ENCODE measurements at places on chromosomes 11 and 22.

DNA sequence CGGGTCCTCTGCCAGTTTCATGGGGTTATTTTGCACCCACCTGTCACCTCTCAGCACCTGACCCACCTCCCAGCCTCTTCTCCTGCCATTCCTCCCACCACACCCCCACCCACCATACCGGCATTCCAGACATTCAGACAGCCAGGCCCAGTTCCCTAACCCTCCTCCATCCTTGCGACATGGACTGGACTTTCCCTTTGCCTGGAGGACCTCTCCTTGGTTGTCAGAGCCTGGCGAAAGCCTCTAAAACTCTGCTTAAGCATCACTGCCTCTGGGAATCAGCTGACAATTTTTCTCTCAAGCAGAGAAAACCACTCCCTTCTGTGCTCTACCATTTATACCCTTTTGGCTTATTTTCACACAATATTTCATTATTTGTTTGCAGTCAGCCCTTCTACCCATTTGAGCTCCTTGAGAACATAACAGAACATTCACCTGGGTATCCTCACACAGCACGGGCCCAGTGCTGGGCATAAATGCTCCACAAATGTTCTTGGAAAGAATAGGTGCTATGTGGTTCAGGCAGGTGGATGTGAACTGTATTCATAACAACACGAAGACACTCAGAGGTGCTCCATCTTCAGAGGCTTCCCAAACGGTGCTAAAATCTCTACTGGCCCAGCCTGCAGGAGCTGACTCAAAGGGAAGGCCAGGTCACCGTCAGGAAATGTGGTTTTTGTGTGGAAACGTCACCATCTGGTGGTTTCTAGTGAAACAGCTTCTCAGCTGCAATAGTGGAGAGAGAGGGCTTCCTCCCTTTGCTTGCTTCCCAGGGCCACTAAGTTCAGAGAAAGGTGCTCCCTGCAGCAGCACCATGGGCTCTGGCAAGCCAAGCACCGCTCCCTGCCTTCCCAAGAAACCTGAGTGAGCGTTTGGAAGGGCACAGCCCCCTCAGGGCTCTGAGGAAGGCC is 10.4 kb downstream of the SPATA19 start:
- peak; percentile 71 for DNase-seq

DNA sequence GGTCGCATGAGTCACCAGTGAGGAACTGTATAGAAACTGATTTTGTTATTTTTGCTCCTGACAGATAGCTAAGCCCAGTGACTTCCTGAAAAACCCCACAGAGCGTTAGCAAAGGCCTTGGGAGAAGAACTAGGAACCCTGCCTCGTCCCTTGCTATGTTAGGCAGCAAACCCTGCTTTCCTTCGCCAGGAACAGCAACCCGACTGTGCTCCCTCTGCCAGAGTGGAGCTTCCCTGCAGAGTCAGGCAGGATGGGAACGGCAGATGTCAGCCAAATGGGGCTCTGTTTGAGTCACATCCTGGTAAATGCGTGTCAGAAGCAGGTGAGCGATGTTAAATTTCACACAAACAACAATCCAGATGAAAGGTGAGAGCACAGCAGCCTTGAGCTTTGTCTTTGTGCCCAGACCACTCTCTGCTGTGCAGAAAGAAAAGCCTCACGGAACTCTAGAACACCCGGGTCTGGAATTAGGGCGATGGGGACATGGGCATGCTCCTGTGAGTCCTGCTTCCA is 186.6 kb downstream of the ADAMTS15 start:
- DNase-seq = no peak

- no peak for DNase-seq
Observed at GRCh38 chr11:35376613-35377012, 42.7 kb downstream of the SLC1A2 start.

- no peak for DNase-seq
Observed at GRCh38 chr11:117134431-117134830, 9.7 kb upstream of the PAFAH1B2 start.

DNA sequence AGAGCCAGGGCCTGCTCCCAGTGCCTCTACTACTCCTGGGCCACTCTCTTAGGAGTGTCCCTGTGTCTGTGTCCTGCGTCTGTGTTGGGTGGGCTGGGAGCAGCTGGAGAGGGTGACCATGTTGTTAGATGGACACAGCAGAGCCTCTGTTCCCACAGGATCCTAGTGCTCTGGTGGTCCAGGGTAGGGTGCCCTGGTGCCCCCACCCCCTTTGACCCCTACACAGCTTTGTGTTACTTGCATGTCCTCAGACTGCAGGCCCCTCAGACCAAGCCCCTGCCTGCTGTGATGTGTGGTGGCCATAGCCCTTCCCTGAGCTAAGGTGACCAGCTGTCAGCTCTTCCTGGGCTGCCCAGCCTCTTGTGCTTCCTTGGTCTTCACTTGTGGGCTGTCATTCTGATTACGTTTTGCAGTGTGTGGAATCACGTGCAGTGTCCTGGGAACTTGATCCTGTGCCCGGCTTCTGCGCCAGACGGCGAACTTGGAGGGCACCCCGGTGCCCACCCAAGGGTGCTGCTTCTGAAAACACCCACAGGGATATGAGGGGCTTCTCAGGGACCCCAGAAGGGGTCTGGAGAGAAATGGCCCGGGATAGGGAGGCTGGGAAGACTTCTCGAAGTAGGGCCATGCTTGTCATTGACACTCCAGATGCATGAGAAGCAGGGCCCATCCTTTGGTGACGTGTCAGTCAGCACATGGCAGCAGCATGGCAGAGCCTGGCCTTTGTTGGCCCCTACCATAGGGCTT is 1.5 kb downstream of the TANGO2 start:
- DNase-seq = no peak

DNA sequence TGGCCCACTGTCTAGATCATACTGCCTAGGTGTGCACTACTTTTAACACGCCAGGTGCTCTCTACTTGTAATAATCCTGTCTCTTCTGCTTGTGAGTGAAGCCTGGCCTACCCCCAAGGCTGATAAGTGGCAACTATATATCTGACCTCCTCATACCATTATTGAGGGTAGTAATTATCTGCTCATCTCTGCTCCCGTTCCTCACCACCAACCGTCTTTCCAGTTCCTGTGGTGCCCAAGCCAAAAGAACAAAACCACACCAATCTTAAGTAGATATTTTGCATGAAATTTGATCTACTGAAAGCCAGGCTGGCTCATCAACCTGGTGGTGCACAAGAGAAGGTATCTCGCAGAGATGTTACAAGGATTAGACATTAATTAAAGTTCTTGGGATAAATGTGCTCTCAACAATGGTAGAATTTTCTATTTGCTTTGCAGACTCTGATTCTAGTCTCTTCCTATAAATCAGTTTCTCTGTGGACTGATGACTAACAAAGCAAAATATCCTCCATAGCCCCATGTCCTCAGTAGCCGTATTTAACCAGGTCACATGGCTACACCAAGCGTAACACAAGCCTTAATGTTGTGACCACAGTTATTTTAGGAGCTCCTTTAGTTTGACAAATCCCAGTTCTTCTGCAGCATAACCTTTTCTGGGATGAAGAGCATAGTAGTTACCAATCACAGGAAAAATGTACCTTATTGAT is 267.2 kb downstream of the NTM start:
- DNase-seq = no peak

GRCh38 chr11:66291303-66291705 is 390 bp upstream of the TMEM151A start:
- DNase-seq = no peak

Measured in left kidney (tissue), 8 donors.